ENCODE measurements at places on chromosomes 1 and 21.

GRCh38 chr1:55039342-55040082 lies at the start of gene PCSK9:
Gene PCSK9, plus strand, starts transcription at chr1:55039548. Its CDS starts 290 bp downstream, at chr1:55039838.
- no peak for DNase-seq

DNA sequence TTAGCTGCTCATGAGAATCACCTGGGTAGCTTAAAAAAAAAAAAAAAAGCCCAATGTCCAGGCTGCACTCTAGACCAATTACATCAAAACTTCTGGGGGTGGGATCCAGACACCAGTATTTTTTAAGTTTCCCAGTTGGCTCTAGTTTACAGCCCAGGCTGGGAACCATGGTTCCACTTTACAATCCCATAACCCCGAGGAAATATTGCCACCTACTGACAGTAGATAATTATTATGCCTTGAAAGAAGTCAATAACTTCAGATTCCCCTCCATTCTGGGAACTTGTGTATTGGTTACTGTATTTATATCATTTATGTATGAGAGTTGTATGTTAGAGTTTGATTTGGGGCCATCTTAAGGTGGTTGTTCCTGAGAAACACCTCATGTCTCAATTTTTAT lies 100.2 kb downstream of the SPATA46 start:
- peak; percentile 26 for DNase-seq

GRCh38 chr1:162708286-162708685 lies 76.0 kb downstream of the DDR2 start:
- no peak for DNase-seq

DNA sequence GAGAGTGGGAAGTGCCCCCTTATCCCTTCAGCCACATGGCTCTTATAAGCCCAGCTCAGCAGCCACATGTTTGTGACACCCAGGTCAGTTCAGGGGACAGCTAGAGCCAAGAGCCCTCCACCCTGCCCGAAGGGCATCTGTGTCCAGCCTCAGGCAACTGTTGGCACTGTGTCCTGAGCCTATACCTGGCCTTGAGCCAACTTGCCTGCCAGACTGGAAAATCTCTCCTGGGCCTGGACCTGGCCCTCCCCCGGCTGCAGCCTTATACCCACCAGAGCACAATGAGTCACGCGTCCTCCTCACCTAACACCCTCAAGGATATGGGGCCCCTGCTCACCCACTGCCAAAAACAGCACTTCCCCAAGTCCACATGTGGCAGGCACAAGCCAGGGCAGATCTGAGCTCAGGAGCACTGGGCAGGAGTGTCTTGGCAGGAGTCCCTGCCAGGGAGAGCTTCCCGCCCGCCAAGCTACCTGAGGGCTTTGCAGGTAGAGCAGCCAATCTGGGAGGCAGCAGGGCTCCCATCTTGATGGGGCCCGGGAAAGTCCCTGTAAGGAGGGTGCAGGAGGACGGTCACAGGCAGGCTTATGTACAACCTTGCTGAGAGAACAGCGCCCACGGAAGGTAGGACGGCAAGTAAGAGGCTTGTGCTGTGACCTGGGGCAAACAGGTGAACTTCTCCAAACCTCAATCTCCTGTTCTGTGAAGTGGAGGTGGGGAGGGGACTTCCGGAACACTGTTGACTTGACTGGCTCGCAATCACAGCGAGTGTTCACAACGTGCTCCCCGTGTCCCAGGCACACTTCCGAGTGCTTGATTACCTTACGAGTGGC lies 19.8 kb upstream of the HSPG2 start:
- peak; percentile 7 for DNase-seq

DNA sequence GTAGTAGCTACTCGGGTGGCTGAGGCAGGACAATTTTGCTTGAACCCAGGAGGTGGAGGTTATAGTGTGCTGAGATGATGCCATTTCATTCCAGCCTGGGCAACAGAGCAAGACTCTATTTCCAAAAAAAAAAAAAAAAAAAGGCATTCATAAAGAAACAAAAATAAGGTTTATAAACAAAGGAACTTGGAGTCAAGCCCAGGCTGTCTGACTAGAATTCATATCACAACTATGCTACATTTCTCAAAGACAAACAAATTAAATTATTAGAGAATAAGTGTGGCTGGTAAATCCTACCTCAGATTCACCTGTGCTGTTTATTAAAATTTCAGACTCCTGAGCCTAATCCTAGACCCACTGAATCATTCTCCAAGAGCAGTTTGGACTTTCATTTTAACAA lies 4.2 kb downstream of the GCLM start:
- no peak for DNase-seq

- DNase-seq, result no peak
These were observed 144.1 kb upstream of the CTTNBP2NL start for GRCh38 chr1:112251766-112252506.

DNA sequence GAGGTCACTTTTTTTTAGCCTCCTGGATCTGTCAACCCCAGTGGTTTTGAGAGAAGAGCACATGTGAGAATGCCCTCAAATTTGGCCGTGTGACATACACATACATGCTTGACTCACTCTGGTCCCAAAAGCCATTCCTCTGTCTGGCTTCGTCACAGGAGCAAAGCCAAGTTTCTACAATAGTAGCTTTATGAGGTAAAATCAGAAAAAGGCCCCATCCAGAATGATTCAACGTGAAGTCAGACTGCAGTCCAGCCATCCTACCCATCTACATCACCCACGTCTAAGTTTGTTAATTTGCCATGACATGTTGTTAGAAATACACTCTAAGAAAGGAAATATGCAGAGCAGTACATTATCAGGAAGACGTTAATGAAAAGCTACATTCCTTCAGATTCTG lies 245.2 kb downstream of the SDCCAG8 start:
- DNase-seq, result no peak

DNA sequence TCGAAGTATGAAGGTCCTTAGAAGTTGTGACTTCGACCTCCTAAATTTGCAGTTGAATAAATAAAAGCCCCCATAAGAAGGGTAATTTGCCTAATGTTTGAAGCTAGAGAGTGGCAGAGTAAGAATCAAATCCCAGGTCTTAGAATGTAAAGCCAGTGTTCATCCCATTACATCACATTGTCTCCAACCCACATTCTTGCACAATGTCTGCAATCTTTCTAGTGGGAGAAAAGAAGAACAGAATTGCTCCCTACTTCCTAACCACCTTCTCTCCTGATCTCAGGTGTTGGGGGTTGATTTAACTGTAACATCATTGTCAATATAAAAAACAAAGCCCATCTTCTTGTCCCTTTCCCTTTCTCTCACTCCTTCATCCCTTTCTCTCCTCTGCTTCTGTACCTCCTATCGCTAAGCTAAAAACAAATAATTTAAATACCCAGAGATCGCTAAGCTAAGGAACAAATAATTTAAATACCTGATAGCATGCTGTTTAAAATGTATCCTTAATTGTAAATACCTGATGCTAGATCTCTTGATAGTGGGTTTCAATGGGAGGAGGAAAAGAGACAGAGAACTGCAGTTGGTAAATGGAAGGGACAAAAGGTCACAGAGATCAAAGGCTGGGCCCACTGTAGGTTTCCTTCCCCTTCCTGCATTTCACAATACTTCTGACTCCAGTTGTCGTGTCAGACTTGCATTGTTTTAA lies 32.1 kb upstream of the CCDC190 start:
- DNase-seq, result no peak

GRCh38 chr1:32247983-32248889 lies 1.2 kb downstream of the FAM167B start:
- DNase-seq, result peak; percentile 87

DNA sequence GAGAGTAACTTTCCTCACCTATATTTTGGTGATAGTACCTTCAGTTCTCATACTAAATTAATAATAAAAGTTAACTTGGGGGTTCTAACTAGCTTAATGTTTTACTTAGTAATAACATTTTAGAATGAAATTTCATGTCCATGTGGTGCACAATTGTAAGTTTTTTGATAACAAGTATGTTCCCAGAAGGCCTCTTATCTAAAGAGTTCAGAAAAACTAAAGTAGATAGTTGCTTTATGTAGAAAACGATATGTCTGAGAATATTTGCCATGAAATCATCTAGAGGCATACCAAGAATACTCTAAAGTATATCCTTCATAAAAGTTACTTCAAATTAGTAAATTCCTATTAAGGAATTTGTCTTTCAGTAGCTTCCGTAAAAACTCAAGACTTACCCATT lies 10.2 kb upstream of the ADCY10 start:
- DNase-seq, result no peak

Measured in NCI-H2081 (cell line).